ENCODE measurements at places on chromosomes 11 and 22. TPM values are rescaled to one million over a fixed set of nuclear protein-coding genes. Genes with fewer than 3 reads are reported as not detected.

DNA sequence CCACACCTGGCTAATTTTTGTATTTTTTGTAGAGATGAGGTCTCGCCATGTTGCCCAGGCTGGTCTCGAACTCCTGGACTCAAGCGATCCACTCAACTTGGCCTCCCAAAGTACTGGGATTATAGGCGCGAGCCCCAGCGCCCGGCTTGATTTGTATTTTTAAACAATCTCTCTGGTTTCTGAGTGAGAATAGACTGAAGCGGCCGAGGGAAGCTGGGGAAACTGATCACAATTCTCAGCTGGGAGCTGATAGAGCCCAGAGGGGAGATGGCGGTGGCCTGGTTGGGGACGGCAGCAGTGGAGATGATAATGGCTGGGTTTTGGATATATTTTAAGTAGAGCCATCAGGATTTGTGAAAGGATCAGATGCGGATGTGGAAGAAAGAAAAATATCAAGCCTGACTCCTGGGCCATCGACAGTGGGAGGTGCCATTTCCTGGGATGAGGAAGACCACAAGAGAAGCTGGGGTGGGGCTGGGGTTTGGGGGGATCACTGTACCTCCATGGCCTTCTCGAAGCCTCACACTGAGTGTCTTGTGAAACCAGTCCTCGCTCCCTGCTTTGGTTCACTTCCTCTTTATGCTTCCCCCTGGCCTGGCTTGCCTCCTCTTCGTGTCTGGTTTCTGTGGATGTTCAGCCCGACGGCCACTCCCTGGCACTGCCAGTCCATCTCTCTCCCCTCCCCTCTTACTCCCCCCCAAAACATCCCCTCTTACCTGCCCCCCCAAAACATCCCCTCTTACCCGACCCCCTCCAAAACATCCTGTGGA, 51.9 kb downstream of the IGLL1 start:
- no peak for DNase-seq

DNA sequence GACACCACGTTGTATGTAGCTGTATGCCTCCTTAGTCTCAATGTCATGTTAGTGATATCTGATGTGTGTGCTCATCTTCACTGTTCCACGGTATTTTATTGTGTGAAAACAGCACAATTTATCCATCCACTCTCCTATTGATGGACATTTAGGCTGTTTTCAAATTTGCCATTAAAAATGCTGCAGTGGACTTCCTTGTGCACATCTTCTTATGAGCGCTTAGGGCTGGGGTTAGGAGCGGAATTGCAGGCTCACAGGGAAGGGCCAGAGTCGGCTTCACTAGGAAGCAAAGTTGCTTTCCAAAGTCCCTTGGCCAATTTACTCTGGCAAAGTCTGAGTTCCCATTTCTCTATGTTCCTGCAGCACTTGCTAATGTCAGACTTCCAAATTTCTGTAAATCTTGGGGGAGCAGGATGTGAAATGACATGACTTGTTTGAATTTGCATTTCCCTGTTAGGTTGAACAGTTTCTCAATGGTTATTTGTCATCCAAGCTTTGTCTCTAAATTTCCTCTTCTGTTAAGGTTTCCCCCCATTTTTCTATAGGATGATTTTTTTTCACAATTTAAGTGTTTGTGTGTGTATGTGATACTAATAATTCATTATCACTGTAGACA, 75.4 kb downstream of the MYEOV start:
- DNase-seq, result no peak

- no peak for DNase-seq
These were observed 395.0 kb downstream of the OPCML start for GRCh38 chr11:133137270-133137669.

DNA sequence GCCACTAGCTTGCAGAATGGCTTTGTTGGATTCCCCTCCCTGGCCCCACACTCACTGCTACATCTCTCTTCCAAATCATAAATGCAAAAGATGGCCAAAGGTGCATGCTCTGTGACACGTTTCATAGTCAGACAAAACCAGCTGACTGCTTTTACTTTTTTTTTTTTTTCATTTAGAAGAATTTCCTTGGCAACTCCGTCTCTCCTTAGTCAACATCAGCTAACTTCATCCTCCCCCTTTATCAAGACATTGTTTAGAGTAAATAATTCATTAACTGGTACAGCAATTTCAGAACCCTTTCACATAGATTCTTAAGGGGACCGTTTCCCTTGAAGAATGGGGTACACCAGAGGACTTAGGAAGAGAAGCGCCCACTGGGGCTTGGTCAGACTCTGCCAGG, 16.0 kb downstream of the KCNQ1OT1 start:
- no peak for DNase-seq

GRCh38 chr22:35921777-35922176, 106.8 kb downstream of the RBFOX2 start:
- peak; percentile 88 for DNase-seq

DNA sequence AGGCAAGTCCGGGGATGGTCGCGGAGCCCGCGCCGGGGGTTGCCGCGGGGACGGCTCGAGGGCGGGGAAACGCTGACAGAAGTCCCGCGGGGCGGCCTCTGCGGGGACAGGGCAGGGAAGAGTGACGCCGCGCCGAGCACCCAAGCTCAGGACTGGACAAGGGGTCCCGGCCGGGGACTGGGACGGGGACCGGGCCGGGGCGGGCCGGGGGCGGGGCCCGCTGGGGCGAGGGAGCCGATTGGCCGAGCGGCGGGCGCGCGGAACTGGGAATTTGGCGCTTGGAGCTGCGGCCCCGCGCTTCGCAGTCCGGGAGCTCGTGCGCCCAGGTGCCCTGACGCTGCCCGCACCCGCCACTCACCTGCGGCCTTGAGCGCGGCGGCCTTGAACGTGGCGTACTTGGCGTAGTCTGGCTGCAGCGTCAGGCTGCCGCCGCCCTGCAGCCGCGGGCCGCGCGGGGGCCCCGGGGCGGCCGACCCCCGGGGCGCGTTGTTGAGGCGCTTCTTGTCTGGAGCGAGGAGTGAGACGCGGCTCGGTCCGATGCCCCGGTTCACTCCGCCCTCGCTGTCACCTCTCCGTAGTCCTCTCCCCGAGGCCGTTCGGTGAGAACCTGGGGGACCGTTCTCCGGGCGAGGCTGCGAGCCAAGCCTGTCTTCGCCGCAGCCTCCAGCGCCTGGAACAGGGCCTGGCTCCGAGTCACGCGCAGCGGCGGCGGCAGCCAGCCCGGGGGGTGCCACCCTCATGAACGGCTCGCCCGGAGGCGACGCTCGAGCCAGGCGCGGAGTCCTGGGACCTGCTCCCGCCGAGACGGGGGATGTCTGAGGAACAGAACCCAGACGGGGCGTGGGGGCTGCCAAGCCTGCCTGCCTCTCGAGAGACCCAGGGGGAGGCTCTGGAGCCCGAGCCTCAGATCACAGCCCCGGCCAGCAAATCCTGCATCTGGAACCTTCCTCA, 4.5 kb downstream of the SHISA8 start:
- no peak for DNase-seq

DNA sequence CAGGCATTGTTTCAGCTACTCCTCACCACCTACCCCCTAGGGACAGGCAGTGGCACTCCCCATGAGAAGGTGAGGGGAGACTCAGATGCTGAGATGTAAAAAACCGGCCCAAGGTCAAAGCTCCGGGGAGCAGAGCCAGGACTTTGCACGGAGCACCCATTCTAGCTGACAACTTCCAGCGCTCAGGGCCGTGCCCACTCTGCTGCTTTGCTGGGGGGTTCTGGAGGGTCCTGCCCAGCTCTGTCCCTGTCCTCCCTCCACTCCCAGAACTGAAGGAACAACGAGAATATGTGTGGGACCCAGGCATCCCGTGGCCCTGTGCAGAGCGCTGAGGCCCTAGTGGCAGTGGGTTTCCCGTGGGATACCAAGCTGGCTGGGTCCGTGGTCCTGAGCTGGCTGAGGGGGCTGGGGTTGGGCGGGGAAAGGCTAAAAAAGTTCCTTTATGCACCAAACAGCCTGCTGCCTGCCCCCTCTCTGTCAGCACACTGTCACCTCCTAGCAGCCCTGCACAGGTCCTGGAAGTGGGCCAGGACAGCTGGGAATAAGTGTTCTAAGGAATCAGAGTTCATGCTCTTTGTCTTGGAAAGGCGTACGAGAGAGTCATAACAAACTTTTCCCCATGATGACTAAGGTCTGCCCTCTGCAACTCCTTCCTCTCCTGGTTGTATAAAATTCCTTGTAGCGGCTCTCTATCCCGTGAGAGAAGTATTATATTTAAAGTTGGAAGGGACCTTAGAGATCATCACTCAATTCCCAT, 1.9 kb downstream of the MS4A10 start:
- DNase-seq, result peak; percentile 48

GRCh38 chr22:26547426-26547825, 35.2 kb upstream of the TFIP11 start:
- DNase-seq, result peak; percentile 74

GRCh38 chr11:47941907-47942558, 38.3 kb upstream of the PTPRJ start:
- no peak for DNase-seq

GRCh38 chr11:120532832-120533196, 21.3 kb downstream of the GRIK4 start:
- no peak for DNase-seq

- no peak for DNase-seq
These were observed 24.6 kb downstream of the RPL3 start for GRCh38 chr22:39294571-39295468.

DNA sequence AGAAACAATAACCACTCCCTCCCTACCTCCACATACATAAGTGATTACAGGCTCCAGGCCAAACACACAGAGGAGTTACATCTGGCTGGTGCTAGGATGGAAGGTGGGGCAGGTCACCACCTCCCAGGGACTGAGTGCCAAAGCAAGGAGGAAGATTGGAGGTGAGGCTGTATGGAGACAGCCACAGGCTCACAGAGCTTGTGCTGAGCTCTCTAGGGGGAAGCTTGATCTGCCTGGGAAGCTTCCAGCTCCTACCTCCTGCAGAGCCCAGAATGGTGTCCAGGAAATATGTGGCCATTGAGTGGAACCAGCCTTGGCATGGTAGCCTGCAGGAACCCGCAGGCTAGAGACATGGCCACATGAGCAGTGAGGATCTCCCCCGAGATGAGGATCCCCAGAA, 3.6 kb upstream of the MED15 start:
- DNase-seq, result peak; percentile 38

- DNase-seq, result no peak
These were observed 1707.6 kb upstream of the RAG2 start for GRCh38 chr11:38305682-38306081.

- no peak for DNase-seq
These were observed 25.0 kb downstream of the EP300 start for GRCh38 chr22:41117127-41117965.

GRCh38 chr11:70400643-70401042, 2.3 kb downstream of the CTTN start:
- DNase-seq, result no peak

DNA sequence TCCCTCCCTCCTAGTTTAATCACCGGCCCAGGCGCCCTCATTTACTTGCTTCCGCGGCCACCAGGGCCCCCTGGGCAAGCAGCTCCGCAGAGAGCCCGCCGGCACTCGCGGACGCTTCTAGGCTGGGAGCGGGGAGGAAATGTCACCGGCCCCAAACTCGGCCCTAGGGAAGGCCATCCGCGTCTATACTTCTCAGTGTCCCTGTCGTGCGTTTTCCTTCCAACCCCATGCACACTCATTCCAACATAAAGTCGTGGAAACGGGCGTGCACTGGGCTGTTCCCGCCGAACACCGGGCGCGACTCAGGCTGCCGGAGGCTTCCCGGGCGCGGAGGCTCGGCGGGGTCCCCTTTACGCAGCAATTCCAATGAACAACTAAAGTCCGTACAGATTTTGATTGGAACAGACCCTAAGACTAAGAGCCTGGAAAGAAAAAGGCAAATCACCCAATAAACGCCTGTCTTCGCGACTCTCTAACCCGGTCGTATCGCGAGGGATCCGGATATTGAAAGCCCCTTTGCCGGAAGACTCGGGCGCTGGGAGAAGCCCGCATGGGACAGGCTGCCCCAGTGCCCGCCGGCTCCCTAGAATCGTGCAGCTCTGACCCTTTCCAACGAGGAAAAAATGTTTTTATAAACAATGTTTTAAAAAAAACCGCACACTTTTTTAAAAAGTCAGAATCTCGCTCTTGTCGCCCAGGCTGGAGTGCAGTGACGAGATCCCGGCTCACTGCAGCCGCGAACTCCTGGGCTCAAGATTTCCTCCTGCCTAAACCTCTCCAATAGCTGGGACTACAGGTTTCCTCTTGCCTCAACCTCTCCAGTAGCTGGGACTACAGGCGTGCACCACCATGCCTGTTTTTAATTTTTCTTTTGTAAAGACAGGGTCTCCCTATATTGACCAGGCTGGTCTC, 1.3 kb upstream of the BARX2 start:
- no peak for DNase-seq

The C11orf68 gene
- 8.4 TPM for total RNA-seq

The PKDREJ gene
- total RNA-seq, result not detected

The FOLH1 gene
- total RNA-seq, result not detected

The OR4A16 gene
- not detected for total RNA-seq

The GPR152 gene
- total RNA-seq, result not detected

The MIEF1 gene
- total RNA-seq, result 25.6 TPM

The CAPN5 gene
- 3.2 TPM for total RNA-seq
